Ovary (tissue), 10 donors: ENCODE measurements at places on chromosomes 7 and 10.

- DNase-seq = no peak
Observed at GRCh38 chr10:94427166-94427565, 24.8 kb downstream of the TBC1D12 start.

DNA sequence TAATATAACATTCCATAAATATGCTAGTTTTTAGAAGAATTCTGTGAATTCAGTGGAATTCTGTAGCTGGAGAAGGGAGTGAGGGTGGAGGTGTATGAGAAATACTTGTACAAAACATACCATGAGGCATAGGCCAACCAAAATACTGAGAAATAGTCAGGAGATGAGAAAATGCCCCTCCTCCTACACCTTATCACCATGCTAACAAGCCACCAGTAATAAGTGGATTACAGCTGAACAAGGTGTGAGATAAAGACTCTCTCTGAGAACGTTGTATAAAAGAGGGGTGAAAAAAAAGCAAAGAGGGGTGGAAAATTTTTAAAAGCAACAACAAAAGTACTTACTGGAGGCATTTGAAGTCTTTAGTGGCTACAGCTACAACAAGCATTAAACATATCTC lies 90.4 kb upstream of the IGFBP3 start:
- DNase-seq = no peak

DNA sequence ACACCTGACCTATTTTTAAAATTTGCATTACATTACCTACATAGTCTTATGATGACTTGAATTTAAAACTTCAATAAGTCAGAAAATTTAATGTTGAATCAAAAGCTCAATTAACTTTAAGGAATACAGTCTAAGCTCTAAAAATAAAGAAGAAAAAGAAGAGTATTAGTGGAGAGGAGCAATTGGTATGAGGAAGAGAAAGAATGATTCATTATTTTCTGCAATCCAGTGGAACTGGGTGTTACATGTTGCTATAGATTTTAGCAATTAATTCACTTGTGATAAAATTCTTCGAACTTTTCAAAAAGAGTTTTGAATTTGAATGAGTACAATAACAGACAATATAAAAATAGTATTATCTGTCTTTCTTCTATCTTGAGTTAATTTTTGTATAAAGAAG lies 158.9 kb upstream of the POT1 start:
- DNase-seq = no peak

- DNase-seq = no peak
Observed at GRCh38 chr7:42099066-42099465, 137.9 kb downstream of the GLI3 start.

- DNase-seq = no peak
Observed at GRCh38 chr7:8217200-8218068, 44.5 kb downstream of the ICA1 start.

DNA sequence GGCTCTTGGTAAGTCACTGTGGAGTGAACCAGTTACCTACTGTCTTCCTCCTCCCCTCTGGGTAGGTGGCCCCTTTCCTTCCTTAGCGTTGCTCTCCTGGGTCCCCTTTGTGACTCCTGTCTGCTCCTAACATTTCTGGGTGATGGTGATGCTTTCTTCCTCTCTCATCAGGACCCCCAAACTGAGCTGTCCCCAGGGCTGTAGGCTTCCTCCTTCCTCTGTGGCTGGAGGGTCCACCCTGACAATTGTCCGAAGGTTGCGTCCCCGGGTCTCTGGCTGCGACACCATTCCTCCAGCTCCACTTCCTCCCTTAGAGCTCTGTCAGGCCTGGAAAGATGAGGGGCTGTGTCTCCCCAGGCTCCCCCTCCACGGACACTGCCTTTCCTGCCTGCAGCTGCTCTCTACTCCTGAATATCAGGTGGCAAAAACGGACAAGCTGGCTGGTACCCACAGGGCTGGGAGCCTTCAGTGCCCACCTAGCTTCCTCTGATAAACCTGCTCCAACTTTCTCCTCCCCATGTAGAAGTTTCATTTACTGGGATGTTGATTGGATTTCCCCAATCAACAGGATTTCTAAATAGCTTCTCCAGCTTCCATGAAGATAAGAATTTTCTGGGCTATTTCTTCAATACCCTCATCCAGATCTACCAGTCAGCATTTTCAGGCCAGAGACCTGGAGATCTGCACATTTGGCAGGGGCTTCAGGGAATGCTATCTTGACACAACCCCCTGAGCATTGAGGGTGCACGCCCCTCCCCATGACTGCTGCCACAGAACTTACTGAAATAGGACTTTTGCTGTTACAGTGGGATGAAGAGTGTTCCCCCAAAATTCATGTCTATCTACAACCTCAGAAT lies 506.5 kb downstream of the TCERG1L start:
- DNase-seq = no peak

GRCh38 chr7:70699271-70699670 lies 432.7 kb upstream of the GALNT17 start:
- no peak for DNase-seq

DNA sequence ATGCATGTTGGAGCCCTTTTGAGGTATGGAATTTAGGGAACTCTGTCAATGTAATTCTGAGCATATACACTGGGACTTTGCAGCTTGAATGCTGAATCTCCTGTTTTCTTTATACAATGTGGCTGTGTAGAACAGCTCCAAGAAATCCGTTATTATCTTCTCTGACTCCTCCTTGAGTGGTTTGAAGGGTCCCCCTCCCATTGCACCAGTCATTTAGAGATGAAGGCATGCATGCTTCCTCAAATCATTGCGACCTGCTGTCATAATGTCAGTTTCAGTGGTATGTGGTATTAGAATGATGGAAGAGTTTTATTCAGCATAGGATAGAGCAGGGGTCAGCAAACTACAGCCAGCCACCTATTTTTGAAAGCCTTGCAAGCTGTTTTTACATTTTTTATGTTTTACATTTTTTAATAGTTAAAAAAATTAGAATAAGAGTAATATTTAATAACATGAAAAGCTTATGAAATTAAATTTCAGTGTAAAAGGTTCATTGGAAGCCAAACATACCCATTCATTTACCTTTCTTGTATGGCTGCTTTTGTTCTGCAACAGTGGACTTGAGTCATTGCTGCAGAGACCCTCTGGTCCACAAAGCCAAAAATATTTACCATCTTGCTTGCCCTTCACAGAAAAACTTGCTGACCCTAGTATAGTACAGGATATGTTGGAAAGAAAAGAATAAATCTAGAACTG lies 8.1 kb downstream of the STK17A start:
- DNase-seq = no peak

DNA sequence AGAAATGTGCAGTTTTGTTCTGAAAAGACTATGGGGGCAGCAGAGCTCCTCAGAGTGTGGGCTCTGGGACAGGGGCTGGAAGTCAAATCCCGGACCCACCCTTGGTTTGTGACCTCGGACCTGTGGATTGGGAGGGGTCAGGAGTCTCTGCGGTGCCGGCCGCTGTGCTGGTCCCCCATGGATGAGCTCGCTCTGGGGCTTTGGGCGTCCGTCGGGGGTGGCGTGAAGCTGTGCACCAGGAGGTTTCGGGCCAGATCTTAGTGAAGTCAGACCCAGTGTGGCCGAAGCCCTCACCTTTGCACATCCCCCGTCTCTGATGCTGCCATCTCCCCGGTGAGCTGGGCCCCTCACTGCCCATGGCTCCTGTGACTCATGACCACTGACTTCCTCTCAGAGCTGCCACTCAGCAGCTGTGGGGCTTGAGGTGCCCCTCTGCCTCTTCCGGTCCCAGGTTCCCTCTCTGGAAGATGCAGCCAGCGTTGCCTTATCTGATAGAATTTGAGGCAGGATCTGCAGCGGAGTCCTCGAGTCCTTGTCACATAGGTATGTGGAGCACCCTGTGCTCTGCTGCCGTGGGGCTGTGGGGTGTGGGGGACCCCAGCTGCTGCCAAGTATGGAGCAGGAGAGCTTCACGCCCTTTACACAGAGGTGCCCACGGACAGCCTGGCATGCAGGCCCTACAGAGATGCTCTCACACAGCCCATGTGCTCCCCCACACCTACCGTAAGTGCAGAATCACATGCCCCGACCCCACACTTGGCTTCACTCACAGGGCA lies 11.4 kb upstream of the SCART1 start:
- DNase-seq = no peak

DNA sequence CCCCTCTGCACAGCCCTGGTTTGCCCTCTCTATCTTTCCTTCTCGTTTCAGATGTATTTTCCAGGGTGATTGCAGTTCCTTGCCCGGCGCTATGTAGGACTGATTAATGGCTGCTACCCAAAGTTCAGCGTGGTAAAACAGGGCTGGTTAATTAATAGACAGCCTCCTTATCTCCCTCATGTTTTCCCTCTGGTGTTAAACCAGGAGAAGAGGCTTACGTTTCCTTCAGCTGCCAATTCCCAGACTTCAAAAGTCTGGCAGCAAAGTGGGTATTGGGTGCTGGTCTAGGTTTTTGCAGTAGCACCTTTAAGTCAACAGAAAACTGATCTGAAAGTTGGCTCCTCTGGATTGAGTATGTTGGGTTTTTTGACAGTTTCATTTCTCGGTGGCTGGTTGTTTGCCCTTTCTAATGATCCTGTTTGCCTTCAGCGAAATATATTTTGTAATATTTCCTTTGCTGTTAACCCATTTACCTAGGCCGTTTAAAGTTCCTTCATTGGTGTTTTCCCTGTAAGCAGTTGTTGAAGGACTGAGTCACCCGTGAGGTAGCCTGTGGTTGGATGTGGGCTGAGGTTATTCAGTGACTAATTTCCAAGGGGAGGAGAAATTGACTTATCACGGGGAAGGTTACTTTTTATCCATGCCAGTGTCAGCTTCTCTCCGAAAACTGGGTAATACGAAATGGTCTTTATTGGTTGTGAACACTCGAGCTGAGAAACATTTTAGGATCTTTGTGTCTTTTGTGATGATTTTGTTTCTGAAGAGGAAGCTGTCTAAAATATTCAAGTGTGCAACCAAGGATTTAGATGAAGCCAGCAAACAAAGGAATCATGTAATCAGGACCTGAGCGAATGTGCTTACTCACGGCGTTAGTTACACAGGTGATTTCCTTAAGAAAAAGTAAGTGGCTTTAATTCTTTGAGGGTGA lies 257.2 kb downstream of the KIAA1217 start:
- no peak for DNase-seq

- no peak for DNase-seq
Observed at GRCh38 chr10:127815147-127815546, 77.6 kb downstream of the CLRN3 start.

- DNase-seq = no peak
Observed at GRCh38 chr10:70884741-70885140, 3.6 kb downstream of the PCBD1 start.

DNA sequence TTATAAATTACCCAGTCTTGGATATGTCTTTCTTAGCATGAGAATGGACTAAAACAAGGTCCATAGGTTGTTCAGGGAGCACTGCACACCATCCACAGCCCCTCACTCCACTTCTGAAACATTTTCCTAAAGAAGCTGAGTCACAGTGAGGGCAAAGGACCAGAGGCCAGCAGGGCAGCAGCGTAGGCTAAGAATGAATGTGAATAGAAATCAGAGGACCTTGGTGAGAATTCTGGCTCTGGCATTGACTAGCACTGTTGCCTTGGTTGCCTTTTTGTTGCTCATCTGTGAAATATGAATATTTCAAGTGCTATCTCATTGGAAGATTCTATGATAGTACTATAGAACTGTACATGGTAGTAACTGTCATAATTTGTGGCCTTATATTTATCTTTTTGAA lies 41.7 kb upstream of the TOMM7 start:
- no peak for DNase-seq

GRCh38 chr7:98075801-98076200 lies 30.9 kb upstream of the LMTK2 start:
- DNase-seq = no peak

GRCh38 chr10:32963096-32963495 lies 5.1 kb upstream of the ITGB1 start:
- DNase-seq = no peak

GRCh38 chr10:71267508-71268240 lies 51.4 kb upstream of the SLC29A3 start:
- no peak for DNase-seq

DNA sequence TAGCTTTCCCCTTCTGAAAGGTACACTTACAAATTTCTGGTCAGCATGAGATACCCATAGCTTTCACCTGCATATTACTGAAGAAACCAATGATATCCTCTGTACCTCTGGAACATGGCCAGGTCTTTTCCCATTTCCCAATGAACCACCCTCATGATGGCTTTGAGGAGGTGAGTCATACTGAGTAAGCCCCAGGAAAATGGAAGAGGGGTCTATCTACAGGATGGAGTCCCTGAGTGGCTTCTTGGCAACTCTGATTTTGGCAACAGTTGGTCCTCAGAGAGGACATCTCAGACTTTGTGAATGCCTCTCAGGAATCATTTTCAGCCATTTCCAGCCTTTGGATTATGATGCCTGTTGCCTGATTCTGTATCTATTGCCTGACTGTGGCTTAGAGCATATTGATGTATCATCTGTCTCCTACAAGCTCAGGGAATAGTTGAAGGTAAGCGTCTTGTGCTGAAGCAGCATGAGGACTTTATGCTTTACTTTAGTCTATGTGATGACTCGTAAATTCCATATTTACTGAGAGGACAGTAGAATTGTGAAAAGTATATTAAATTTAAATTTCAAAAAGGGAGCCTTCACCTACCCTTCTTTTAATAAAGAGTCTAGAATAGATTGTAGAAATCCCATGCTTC lies 84.7 kb upstream of the DKK1 start:
- no peak for DNase-seq

GRCh38 chr10:75617485-75618155 lies 186.2 kb downstream of the LRMDA start:
- DNase-seq = no peak

- no peak for DNase-seq
Observed at GRCh38 chr7:94252124-94252523, 142.6 kb upstream of the COL1A2 start.

DNA sequence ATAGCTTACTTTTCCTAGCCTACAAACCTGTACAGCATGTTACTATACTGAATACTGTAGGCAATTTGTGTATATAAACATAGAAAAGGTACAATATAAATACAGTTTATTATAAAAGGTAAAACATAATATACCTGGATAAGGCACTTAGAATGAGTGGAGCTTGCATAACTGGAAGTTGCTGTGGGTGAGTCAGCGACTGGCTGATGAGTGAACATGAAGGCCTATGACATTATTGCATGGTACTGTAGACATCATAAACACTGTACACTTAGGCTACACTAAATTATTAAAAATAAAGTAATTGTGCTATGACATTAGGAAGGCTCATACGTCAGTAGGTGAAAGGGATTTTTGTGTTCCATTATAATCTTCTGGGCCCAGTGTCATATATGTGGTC lies 228.8 kb downstream of the HDAC9 start:
- DNase-seq = no peak

DNA sequence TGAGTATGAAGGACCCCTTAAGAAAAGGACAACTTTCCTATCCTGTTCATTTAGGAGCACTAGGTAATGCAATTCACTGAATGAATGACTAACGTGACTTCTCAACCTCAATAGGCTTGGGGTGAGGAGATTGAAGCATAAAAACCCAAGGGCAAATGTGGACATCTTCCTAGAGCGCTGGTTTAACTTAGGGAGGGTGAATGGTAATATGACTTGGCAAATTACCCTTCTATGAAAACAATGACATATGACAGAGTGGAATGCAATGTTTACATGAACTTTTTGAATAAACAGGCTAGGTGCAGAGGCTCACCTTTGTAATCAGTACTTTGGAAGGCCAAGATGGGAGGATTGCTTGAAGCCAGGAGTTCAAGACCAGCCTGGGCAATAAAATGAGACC lies 83.9 kb upstream of the ANK3 start:
- no peak for DNase-seq

GRCh38 chr7:46191776-46192175 lies 270.7 kb upstream of the IGFBP3 start:
- no peak for DNase-seq
